RWPE1 (cell line): ENCODE measurements at places on chromosomes 11 and 22.

DNA sequence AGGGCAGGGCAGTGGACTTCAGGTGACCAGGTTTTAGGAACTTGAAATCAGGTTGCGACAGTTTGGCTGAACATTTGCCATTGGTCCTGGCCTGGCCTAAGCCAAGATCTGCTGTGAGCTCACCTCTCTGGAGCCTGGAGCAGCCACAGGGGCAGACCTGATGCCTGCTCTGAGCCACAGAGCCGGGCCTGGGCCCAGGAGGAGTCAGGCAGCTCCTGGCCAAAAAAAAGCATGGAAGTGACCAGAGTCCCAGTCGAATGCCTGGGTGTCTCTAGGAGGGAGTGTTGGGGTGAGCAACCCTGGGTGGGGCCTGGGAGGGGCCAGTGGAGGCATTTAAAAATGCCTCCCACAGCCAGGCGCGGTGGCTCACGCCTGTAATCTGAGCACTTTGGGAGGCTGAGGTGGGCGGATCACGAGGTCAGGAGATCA is 6.0 kb upstream of the OMP start:
- no peak for DNase-seq

DNA sequence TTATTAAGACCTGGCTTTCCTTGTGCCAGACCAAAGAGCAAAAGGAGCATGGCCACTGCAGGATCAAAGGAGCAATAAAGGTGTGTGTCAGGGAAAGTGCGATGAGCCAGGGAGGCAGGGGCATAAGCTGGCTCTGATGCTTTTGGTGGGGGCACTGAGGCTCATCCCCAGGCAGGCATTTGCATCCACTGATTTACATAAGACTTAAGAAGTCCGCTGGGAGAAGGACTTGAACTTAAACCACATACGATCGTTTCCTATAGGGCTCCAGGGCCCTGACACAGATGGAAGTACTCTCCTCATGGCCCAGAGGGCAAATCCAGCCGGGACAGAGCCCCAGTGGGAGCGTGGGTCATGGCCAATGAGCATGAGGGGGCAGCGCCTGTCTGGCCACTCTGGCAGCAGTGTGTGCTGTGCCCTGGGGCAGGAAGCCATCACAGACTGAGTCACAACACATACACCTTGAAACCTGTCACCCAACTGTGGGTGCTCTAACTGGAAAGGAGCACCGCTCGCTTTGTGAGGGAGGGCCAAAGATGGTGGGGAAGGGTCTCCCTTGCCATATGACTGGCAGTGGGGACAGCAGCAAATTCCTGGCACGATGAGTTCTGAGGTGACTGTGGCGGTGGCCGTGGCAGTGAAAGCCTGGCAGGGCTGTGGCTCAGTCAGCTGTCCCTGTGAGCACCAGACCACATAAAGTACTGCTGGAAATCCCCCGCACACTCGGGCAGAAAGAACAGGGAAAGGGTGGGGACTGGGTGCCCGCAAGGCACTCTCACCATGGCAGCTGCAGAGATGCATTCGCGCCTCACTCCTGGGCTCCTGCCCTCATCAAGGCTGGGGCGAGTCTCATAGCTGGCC is 79.4 kb upstream of the LMO1 start:
- no peak for DNase-seq

- no peak for DNase-seq
Observed at GRCh38 chr11:44573333-44573732, 7.9 kb downstream of the CD82 start.

DNA sequence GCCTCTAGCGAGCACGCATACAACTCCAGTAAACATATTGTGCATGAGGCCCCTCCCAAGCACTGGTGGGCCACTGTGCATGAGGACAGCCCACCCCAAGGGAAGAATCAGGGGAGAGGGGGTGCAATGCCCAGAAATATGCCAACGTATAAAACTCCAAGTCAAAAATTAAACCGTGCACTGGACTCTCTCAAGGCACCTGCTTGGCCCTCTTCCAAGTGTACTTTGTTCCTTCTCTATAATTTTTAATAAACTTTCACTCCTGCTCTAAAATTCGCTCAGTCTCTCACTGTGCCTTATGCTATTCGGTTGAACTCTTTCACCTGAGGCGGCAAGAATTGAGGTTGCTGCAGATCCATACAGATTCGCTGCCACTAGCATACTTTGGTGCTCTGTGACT is 465.3 kb upstream of the TENM4 start:
- DNase-seq = no peak

GRCh38 chr11:73379189-73379880 is 3.1 kb downstream of the RELT start:
- no peak for DNase-seq

DNA sequence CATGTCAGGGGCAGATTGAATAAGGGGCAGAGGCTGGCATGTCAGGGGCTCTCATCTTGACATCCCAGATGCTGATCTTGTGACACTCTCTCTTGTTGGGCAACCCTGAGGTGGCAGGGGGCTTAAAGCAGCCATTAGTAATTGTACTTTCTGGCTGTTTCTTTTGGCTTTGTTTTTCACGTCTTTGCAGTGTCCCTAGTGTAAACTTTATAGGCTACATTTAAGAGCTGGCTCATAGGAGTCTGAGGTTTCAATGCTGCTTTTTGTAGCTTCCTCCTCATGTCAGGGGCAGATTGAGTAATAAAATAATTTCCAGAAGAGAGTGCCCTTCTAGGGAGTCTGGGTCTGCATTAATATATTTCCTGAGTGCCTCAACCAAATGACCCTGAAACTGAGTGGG is 86.1 kb downstream of the RAB38 start:
- DNase-seq = no peak

DNA sequence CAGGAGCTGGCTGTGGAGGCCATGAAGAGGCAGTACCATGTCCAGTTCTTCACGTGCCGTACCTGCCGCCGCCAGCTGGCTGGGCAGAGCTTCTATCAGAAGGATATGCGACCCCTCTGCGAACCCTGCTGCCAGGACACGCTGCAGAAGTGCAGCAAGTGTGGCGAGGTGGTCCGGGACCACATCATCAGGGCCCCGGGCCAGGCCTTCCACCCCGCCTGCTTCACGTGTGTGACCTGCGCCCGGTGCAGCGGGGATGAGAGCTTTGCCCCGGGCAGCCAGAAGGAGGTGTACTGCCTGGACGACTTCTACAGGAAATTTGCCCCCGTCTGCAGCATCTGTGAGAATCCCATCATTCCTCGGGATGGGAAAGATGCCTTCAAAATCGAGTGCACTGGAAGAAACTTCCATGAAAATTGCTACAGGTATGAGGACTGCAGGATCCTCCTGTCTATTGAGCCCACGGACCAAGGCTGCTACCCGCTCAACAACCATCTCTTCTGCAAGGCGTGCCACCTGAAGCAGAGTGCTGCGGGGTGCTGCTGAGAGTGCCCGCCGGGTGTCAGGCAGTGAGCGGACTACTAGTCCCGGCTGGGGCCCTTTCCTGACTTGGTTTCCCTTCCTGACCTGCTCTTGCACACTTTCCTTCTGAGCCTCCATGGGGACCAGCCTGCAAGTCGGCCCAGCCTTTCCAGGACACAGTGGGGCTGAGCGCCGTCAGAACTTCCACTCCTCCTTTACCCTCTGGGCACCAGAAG is 22.0 kb upstream of the PHF21A start:
- DNase-seq = no peak

GRCh38 chr11:76026862-76027261 is 179.4 kb downstream of the WNT11 start:
- no peak for DNase-seq

GRCh38 chr11:64453466-64453865 is 94.5 kb downstream of the RPS6KA4 start:
- DNase-seq = no peak

DNA sequence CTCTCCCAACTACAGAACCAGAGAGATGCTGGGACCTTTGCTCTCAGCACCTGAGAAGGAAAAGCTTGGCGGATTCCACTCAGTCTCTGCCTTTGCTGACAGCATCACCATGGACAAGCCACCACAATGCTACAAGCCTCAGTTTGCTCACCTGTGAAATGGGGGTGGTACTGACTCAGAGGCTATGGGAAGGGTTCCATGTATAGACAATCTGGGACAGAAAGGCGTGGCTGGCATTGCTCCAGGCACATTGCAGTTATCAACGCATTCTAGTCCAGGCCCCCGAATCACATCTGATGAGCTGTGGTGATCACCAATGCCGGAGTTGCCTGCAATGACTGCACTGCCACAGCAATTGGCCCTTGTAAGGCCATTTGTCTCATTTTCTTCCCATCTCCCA is 72.6 kb downstream of the ISX start:
- DNase-seq = no peak

- no peak for DNase-seq
Observed at GRCh38 chr22:48750826-48751440, 1076.7 kb downstream of the BRD1 start.

GRCh38 chr11:99822846-99823565 is 802.3 kb downstream of the CNTN5 start:
- DNase-seq = no peak

- no peak for DNase-seq
Observed at GRCh38 chr11:97746818-97747217, 1273.9 kb upstream of the CNTN5 start.

DNA sequence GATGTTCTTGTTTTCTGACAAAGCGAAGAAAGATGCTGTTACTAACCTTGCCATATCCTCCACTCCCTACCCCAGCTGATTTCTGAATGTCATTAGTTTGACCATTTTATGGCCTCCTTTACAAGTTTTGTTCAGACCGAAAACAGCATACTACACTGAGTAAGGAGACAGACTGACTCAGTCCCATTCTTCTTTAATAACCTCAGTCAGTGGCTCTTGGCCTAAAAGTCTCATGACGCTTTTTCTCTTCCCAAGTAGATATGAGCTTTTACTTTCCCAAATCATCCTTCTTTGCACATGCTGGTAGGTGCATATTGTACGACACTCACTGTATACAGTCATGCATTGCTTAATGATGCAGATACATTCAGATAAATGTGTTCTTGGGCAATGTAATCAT is 8.0 kb upstream of the FIBIN start:
- no peak for DNase-seq

DNA sequence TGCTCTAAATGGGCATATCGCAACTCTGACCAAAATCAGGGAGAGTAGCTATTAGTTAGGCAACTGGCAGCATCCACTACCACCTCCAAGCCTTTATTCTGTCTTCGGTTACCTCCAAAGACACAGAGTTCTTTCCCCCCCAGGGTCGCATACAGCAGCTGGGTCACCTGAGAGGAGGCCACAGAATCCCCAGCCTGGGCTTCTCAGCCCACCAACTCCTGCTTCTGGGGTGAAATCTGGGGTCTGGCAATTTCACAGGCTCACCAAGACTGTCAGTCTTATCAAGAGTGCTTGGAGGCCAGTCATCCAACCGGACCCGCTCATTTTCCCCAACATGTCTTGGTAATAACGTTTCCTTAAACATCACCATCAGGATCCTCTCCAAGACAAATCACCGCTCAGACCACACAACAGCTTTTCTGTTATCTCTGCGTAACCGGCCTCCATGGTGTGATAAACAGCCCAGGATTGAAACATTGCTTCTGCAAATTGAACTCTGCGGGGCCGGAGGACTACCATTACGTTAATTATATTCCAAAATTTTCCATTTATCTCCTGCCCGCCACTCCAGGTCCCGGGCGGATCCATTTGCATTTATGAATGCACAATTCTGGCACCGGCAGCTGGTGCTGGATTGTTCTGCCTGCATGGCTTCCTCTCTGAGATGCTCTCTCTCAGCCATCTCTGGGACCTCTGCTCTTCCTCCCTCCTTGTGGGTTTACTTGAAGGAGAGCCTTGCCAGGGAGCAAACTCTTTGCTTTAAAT is 35.6 kb downstream of the RTL6 start:
- DNase-seq = no peak

- DNase-seq = peak; percentile 95
Observed at GRCh38 chr11:94705891-94706615, 62.1 kb upstream of the AMOTL1 start.

GRCh38 chr11:103370076-103370475 is 260.9 kb downstream of the DYNC2H1 start:
- DNase-seq = no peak

- DNase-seq = no peak
Observed at GRCh38 chr22:48486134-48486532, 1341.5 kb downstream of the BRD1 start.

- DNase-seq = no peak
Observed at GRCh38 chr11:10747733-10748132, 3.3 kb upstream of the CTR9 start.

DNA sequence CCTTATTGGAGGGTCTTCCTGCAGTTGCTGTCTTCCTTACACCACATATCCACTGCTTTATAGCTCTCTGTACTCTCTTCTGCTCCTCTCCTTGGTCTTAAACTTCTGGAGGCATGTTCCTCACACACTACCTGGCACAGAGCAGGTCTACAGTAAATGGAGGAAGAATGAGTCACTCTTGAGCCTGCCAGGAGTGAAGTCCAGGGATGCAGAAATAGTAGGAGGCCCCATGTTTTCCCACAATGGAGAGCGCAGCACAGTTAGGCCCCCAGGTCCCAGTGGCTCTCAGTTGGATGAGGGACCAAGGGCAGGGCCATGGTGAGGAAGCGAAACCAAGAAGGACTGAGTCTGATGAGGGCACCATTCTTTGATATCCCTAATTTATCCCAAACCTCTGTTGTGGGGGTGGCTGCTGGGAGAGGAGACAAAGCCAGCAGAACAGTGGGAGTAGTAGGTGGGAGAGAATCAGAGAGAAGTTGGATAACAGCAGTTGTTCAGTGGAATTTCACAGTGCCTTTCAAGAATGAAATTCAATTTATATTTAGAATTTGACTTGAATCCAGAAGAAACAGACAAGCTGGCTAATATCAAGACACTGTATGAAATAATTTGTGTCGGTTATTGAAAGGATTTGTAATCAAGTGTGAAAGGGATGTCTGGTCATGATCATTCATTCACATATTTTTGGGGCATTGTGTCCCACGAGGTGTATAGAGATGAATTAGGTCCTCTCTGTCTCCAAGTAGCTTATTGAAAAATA is 187.8 kb downstream of the HIPK3 start:
- no peak for DNase-seq

DNA sequence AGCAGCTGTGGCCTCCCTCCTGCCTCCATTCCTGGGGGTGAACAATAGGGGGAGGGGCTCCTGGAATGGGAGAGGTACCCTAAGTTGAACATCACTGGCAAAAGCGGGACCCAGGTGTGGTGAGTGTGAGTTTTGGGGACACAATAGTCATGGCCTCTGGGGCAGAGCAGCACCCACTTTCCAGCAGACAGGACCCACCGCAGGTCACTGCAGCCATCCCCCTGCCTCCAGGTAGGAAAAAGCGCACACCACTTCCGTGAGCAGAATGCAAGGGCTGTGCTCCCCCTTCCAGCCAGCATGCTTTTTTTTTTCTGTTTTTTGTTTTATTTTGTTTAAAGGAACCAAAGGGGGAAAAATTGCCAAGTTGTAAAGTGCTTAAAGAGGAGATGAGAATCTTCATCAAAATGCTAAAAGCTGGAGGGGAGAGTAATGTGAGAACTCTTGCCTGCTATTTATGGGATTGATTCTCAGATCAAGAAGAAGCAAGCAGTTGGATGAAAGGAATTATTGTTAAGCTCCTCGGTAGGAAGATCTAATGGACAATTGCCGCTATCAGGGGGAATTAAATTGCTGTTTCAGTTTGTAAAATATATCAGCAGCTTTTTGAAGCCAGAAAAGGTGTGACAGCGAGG is 152.9 kb downstream of the FEZ1 start:
- DNase-seq = no peak
